Dorsolateral prefrontal cortex (tissue), 122 donors: ENCODE measurements at places on chromosomes 12 and 14. TPM values are rescaled to one million over a fixed set of nuclear protein-coding genes. Genes with fewer than 3 reads are reported as not detected.

The KLHL33 gene
- total RNA-seq, result 1.4 TPM

The CAPZA3 gene
- not detected for total RNA-seq

The ADGRD1 gene
- 9.9 TPM for total RNA-seq

The TFCP2 gene
- total RNA-seq, result 30.1 TPM

The GPR84 gene
- total RNA-seq, result 4.6 TPM

The DMAC2L gene
- 31.4 TPM for total RNA-seq

The STAC3 gene
- total RNA-seq, result 3.2 TPM

The MAP1LC3B2 gene
- total RNA-seq, result 7.4 TPM

The PKP2 gene
- 6.9 TPM for total RNA-seq

The ACOT4 gene
- total RNA-seq, result 3.1 TPM

The SYT1 gene
- 751 TPM for total RNA-seq

The CLEC1B gene
- total RNA-seq, result not detected

The LRP1-AS gene
- total RNA-seq, result not detected

The TMEM63C gene
- 61.4 TPM for total RNA-seq

The GUCY2C gene
- total RNA-seq, result 0.38 TPM

The RGS6 gene
- total RNA-seq, result 61.3 TPM

The LRTM2 gene
- total RNA-seq, result 13.7 TPM

The DCN gene
- total RNA-seq, result 64.5 TPM

The EFS gene
- total RNA-seq, result 20.2 TPM

The ERP27 gene
- total RNA-seq, result 0.37 TPM

The CD27 gene
- not detected for total RNA-seq

The CLEC9A gene
- total RNA-seq, result 2.4 TPM

The TAS2R8 gene
- 0.87 TPM for total RNA-seq

The LBHD2 gene
- 1.4 TPM for total RNA-seq

The PELI2 gene
- total RNA-seq, result 20.3 TPM

The TSHR gene
- total RNA-seq, result not detected

The IAPP gene
- not detected for total RNA-seq

The PRKD1 gene
- 22.6 TPM for total RNA-seq

The SMCO2 gene
- 1.1 TPM for total RNA-seq
